Pancreas (tissue), 10 donors: ENCODE measurements at places on chromosomes 4 and X. TPM values are rescaled to one million over a fixed set of nuclear protein-coding genes. Genes with fewer than 3 reads are reported as not detected.

GAGE12E gene
- total RNA-seq, result not detected

DNA sequence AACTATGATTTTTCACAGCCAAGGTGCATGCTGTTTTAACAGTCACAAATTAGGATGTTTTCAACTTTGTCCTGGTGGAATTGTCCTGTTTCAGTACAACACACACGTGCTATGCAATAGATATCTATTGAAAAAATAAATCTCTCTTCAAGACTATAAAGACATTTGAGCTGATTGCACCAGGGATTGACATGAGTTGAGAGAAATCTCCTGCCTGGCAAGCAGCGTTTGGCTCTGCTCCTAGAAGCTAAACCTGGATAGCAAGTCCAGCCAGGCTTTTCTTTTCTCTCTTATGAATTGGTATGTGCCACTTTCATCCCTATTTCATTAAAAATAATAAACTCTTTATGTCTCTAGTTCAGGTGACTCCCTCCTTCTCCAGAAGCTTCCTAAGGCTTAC is 16.6 kb upstream of the NPNT start:
- H3K4me3 ChIP-seq, result no peak overlapping the region
- DNase-seq, result no peak
- H3K36me3 ChIP-seq, result no peaks in the 10 kb centered on the region
- peaks cover 7% of the 10 kb centered on the region for H3K4me1 ChIP-seq
- H3K27me3 ChIP-seq, result no peaks in the 10 kb centered on the region

DNA sequence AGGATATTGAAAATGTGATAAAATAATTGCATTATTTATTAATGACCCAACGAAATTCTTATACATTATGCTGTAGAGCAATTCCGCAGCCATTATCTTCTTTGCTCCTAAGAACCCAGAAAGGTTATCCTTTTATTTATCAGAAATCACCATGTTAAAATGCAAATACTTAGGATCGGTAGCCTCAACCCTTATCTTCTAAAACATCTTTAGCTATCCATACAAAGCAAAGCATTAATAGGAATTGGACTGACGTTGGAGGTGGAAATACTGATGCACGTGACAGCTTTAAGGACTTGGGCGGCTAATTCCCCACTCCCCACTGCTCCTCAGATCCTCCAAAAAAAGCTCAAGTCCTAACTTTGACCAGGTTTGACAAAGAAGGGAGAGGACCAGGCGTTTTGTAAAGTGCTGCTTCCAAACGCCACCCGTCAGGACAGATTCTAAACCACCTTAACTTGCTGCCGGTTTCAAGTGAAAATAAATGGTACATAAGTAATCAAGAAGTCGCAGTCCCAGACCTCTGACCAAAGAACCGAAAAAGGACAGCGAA is 539 bp upstream of the SPCS3 start:
- DNase-seq, result no peak
- H3K36me3 ChIP-seq, result no peaks in the 10 kb centered on the region
- H3K4me3 ChIP-seq, result peak overlapping the region; percentile 90
- no peaks in the 10 kb centered on the region for H3K27me3 ChIP-seq
- H3K4me1 ChIP-seq, result no peaks in the 10 kb centered on the region

DNA sequence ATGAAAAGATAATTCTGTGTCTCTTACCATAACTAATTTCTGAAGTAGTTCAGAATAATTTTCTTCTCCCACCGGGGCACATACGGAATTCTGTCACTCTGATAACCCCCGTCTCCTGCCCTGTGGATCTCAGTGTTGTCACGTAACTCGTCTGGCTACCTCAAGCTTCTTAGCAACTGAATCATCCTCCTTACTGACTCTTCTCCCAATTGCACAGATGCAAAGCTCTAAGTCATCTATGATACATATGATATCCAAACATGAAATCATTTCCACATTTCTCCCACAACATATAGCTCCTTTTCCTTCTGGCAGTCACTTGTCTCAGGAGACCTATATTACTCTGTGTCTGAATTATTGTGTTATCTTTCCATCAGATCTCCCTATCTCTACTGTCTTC is 1043.1 kb upstream of the TENM3 start:
- H3K4me3 ChIP-seq, result no peak overlapping the region
- no peaks in the 10 kb centered on the region for H3K36me3 ChIP-seq
- no peak for DNase-seq
- no peaks in the 10 kb centered on the region for H3K4me1 ChIP-seq
- no peak overlapping the region for H3K27ac ChIP-seq

AADAT gene
- total RNA-seq, result 1.9 TPM

GRCh38 chrX:132958091-132958703 is at the start of gene HS6ST2:
HS6ST2 (minus strand) TSS chrX:132958629.
- DNase-seq, result peak; percentile 33
- H3K27ac ChIP-seq, result no peak within 1 kb of the TSS
- peak within 1 kb of the TSS; percentile 41 for H3K4me3 ChIP-seq
- H3K27me3 ChIP-seq, result peaks cover 19% of the 10 kb centered on the region

- no peaks in the 10 kb centered on the region for H3K36me3 ChIP-seq
- peaks cover 10% of the 10 kb centered on the region for H3K4me1 ChIP-seq
- no peak for DNase-seq
- no peaks in the 10 kb centered on the region for H3K27me3 ChIP-seq
- H3K4me3 ChIP-seq, result peak overlapping the region; percentile 49
These were observed 840 bp upstream of the CLCN3 start for GRCh38 chr4:169619518-169619957.

VCX2 gene
- total RNA-seq, result not detected

- no peak for DNase-seq
- H3K27me3 ChIP-seq, result no peaks in the 10 kb centered on the region
- H3K4me3 ChIP-seq, result no peak overlapping the region
- no peak overlapping the region for H3K27ac ChIP-seq
- no peaks in the 10 kb centered on the region for H3K36me3 ChIP-seq
These were observed 48.0 kb downstream of the RASL11B start for GRCh38 chr4:52910115-52910514.

DNA sequence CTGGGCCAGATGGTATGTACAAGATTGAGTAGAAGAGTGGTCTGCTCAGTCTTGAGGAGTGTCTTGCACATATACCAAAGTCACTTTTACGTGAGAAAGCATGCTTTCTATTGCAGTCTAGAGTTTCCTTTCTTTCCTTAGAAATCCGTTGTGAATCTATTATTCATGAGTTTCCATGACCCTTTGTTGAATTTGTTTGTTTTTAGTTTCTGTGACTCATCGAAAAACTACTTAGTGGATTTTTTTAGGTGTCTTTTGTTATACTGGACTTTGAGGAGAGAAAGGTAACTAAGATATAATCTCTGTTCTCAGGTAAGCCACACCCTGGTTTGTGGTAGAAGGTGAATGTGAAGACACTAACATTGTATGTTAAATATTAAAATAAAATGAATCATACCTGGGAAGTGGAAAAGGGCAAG is 23.0 kb downstream of the GALNT7 start:
- no peaks in the 10 kb centered on the region for H3K27me3 ChIP-seq
- H3K27ac ChIP-seq, result no peak overlapping the region
- H3K4me3 ChIP-seq, result no peak overlapping the region
- no peaks in the 10 kb centered on the region for H3K36me3 ChIP-seq

DNA sequence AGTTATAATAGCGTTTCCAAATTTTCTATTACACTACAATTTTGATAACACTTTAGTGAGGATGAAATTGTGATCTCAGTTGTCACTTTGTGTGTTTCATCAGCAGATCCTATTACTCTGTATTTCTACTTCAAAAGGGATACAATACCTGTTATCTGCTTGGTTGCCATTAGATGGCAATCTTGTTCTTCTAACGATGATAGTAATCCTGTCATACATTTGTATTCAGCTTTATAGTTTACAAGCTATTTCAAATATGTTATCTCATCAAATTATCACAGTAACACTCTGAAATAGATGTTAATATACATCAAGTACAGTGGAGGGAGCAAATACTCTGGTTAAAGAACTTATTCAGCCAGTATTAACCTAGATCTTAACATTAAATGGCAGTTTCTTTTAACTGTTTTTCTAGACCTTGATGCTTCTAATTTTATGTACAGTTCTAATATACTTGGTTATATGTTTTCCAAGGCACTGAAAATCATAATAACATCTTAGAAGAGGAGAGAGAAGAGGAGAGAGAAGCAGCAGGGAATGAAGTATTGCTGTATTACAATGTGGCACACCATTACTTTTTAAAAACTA is 292.0 kb downstream of the CCSER1 start:
- no peaks in the 10 kb centered on the region for H3K4me1 ChIP-seq
- no peaks in the 10 kb centered on the region for H3K27me3 ChIP-seq
- no peaks in the 10 kb centered on the region for H3K36me3 ChIP-seq
- H3K4me3 ChIP-seq, result no peak overlapping the region

CSAG3 gene
- total RNA-seq, result not detected

- no peak overlapping the region for H3K27ac ChIP-seq
- peak overlapping the region; percentile 47 for H3K4me3 ChIP-seq
- no peaks in the 10 kb centered on the region for H3K36me3 ChIP-seq
- H3K4me1 ChIP-seq, result no peaks in the 10 kb centered on the region
- no peak for DNase-seq
- H3K27me3 ChIP-seq, result no peaks in the 10 kb centered on the region
These were observed 456 bp downstream of the SNX12 start for GRCh38 chrX:71067712-71068043.

- H3K27ac ChIP-seq, result no peak overlapping the region
- no peaks in the 10 kb centered on the region for H3K36me3 ChIP-seq
- H3K4me1 ChIP-seq, result peaks cover 19% of the 10 kb centered on the region
- no peak overlapping the region for H3K4me3 ChIP-seq
- H3K27me3 ChIP-seq, result no peaks in the 10 kb centered on the region
These were observed 20.5 kb downstream of the MGST2 start for GRCh38 chr4:139686130-139686529.

NLGN3 gene
- 0.22 TPM for total RNA-seq

GRCh38 chr4:43586813-43587212 is 694.3 kb downstream of the GRXCR1 start:
- H3K27ac ChIP-seq, result no peak overlapping the region
- no peaks in the 10 kb centered on the region for H3K4me1 ChIP-seq
- H3K36me3 ChIP-seq, result no peaks in the 10 kb centered on the region
- no peak for DNase-seq

DNA sequence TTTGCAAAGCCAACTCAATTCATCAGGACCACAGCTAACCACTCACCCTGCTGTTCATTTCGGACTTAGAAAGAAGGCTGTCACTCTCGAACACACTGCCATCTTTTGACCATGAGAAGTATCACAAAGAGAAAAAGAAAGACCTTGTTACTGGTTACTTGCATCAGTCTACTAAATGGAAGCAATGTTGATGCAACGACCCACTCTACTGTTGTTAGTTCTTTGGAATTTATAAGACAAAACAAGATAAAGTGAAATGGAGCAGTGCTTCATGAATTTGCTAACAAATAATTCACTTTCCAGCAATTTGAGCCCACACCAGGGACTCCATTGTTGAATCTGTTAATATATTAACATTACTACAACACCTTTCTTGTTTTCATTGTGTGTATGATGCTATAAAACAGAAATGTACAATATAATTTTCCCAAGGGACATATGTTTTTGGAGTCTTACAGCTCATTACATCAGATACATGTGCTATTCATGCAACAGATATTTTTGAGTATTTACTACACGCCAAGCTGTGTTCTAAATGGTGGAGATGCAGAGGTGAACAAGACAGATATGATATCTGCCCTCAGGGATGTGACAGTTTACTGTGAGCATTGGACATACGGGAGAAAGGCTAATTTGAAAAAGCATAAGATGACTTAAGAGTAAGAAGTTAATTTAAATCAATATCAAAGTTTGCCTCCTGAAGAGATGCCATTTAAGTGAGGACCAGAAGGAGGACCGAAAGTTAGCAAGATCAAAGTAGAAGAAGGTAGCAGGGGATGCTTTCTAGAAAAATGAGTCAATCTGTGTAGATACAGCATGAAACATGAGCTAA is 87.2 kb downstream of the AREG start:
- no peaks in the 10 kb centered on the region for H3K4me1 ChIP-seq
- no peak overlapping the region for H3K27ac ChIP-seq
- H3K27me3 ChIP-seq, result no peaks in the 10 kb centered on the region
- H3K4me3 ChIP-seq, result no peak overlapping the region

- no peaks in the 10 kb centered on the region for H3K4me1 ChIP-seq
- H3K4me3 ChIP-seq, result no peak overlapping the region
- no peak overlapping the region for H3K27ac ChIP-seq
- H3K27me3 ChIP-seq, result no peaks in the 10 kb centered on the region
- DNase-seq, result no peak
- H3K36me3 ChIP-seq, result no peaks in the 10 kb centered on the region
These were observed 946.2 kb downstream of the STPG2 start for GRCh38 chr4:97197106-97197505.
